ENCODE measurements at places on chromosomes 12 and 14.

DNA sequence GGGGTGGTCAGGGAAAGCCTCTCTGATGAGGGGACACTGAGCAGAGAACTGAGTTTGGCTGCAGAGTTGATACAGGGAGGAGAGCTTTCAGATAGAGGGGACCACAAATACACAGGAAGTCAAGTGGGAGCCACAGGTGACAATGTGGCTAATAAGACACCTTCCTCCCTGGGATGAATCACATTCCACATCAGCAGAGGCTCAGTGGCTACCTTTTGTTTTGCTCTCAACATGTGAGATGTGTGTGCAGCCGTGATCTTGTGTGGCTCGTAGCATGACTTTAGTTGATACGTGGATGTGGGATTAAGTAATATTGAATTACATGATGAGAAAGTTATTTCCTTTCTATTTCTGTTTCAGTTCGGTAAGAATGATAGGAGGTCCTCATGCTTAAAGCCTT, 7.5 kb downstream of the CRADD start:
- no peak for DNase-seq

- DNase-seq = no peak
These were observed 508 bp downstream of the HNRNPC start for GRCh38 chr14:21268617-21269251.

GRCh38 chr14:105201156-105201924, 20.2 kb upstream of the NUDT14 start:
- no peak for DNase-seq

DNA sequence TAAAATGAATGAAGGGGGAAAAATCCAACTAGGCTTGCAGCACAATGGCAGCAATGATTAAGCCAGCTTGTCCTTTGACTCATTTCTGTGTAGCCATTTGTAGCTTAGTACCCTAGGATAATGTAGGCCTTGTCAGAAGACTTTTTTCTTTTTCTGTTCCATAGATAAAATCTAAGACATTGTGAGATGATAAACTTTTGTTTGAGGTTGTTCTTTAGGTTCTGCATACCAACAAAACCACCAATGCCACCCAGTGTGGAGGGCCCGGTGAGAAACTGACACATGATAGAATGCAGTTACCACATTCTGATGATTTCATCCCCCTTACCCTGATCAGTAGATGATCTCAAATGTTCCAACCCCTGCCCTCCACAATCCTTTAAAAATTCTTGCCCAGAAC, 6.6 kb upstream of the KLRD1 start:
- DNase-seq = no peak

DNA sequence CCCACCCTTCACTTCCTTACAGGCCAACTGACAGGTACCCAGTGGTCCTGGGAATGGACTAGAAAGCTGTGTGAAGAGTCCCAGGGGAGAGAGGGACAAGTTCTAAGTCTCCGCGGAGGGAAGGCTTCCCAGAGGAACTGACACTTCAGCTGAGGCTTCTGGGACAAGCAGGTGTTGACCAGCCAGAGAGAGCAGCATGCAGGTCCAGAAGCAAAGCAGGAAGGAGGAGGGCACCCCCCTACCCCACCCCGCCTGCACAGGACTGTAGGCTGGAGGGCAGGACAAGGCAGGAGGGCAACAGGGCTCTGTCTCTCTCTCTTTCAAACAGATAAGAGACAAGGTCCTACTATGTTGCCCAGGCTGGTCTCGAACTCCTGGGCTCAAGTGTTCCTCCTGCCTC, 58.2 kb upstream of the CORO1C start:
- no peak for DNase-seq

- no peak for DNase-seq
These were observed 6.1 kb downstream of the ABCB9 start for GRCh38 chr12:122960193-122960569.

- DNase-seq = no peak
These were observed 14.2 kb upstream of the ANKRD9 start for GRCh38 chr14:102523569-102524450.

DNA sequence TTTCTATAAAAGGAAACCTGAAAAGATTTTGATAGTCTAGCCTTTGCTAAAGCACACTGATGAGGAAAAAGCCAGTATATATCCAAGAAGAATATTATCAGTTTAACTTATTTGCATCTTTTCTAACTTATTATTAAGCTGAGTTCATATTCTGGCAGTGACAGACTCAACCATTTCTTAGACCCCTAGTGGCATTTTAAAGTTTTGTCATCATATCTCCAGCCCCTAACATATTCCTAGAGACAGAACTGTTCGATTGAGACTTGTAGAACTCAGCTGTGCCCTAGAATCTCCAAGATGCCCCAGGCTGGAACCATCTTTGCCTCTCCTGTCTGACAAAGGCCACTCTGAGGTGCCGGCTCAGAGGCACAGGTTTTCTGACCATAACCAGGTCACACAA, 365.6 kb downstream of the NELL2 start:
- DNase-seq = no peak

DNA sequence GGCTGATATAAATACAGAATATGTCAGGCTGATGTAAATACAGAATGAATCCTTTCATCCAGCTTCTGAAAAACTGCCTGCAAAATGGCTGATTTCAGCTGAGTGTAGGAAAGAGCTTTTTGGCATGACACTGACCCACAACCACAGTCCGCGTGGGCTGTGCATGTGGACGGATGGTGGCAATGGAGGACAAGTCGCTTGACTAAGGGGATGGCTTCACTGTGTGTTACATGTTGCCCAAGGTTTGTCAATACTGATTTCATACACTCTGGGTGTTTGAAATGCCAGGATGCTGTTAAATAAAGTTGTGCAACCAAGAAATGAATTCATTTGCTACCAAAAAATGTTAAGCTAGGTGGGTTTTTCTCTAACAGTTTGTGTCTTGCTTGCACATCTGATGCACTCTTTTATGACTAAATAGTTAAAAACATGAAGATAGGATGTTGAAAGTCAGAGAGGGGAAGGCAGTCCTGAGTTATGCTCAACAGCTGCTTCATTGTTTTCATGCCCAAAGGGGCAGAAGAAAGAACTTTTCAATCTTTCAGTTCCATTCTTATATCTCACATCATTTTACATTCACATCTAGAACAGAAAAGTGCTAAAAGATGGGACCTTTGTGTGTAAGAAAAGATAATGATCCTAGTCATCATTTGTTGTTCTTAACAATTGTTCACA, 36.5 kb upstream of the OVCH1 start:
- DNase-seq = no peak

DNA sequence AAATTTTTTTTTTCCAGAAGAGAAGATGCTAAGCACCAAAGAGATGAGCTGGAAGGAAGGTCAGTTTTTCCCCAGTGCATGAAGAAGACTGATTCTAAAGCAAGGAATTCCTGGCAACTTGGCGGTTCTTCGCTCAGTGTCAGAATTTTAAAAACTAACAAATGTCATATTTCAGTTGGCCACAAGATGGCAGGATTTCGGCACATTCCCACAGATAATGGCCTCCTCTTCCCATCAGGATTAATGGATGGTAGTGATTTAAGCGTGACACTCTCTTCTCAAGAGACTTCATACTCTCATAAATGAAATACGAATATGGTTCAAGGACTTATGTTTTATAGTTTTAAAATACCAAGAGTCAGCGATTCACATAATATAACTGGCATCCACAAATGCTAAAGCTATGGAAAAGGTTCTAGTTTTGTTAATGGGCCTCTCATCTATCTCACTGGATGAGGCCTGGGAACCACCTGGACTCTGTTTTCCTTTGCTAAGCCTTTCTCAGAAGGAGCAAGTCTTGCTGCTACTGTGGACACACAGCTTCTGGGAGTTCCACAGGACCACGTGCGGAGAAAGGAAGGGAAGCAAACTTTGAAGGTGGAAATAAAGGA, 46.1 kb upstream of the PTPRO start:
- DNase-seq = no peak

GRCh38 chr12:124667506-124668326, 100.3 kb upstream of the NCOR2 start:
- no peak for DNase-seq

GRCh38 chr12:114902665-114903064, 218.7 kb upstream of the TBX3 start:
- DNase-seq = no peak

GRCh38 chr14:98208211-98208611, 1063.8 kb downstream of the BCL11B start:
- no peak for DNase-seq

- no peak for DNase-seq
These were observed 6.6 kb downstream of the IL31 start for GRCh38 chr12:122167356-122167925.
